ENCODE measurements at places on chromosomes 6 and 20. TPM values are rescaled to one million over a fixed set of nuclear protein-coding genes. Genes with fewer than 3 reads are reported as not detected.

- DNase-seq: no peak
Measured at GRCh38 chr20:63326314-63327230, 33.6 kb downstream of the COL20A1 start.

DNA sequence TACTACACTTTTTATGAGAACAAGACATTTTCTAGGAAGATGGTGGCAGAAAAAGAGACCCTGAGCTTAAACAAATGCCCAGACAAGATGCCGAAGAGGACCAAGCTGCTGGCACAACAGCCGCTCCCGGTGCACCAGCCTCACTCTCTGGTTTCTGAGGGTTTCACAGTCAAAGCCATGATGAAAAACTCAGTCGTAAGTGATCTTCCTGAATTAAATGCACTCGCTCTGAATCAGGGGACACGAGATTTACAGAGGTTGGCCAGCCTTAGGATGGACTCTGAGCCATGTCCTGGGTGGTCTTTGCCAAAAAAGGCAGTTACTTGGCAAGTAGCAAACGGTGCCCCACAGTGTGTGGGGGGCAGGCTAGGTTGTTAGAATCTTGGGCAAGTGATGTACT, 423 bp downstream of the PACRG start:
- DNase-seq: no peak

Gene PTK6
- total RNA-seq: 0.10 TPM

DNA sequence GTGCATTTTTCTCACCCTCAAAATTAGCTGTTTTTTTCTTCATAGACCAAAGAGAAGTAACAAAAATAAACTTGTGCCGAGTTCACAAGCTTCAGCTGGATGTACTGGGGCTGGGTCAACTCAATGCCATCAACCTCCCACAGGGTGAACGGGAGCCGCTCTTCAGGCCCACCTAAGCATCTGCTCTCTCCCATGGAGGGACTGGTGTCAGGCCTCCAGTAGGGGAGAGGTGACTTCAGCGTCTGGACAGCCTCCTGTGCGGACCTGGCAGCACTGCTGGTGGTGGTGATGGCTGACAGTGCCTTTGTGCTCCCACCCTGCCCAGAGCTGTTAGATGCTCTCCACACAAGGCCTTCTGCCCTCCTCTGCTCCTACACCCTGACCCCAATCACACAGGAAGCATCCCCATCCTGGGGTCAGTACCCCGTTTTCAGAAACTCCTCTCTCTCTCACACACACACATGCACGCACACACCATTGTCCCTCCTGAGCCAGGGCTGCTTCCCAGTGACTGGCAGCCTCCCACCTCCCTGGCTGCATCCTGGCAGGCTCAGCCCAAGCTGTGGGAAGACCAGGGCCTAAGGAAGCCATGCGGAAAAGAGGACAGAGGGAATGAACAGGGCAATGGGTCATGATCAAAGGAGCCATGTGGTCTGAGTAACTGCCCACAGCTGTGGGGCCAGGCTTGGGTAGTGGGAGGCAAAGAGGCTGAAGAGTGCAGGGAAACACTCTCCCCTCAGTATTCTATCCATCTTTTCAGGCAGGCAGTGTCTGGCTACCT, 17.7 kb downstream of the CST8 start:
- no peak for DNase-seq

- DNase-seq: no peak
Measured at GRCh38 chr20:48760403-48760983, 67.3 kb downstream of the PREX1 start.

GRCh38 chr6:116027801-116028200, 32.9 kb downstream of the FRK start:
- DNase-seq: no peak

GRCh38 chr6:42257063-42257462, 39.4 kb upstream of the MRPS10 start:
- no peak for DNase-seq

- no peak for DNase-seq
Measured at GRCh38 chr6:131819572-131820124, 11.8 kb downstream of the ENPP1 start.

- no peak for DNase-seq
Measured at GRCh38 chr6:38570750-38571149, 69.0 kb downstream of the BTBD9 start.

Gene KHDC1L
- total RNA-seq: not detected

Data from mesenteric fat pad (tissue), 1 donor.